ENCODE measurements at places on chromosomes 2 and 18.

- DNase-seq: no peak
Observed at GRCh38 chr2:219596954-219597551, 604 bp upstream of the STK11IP start.

GRCh38 chr2:10750610-10751009, 29.2 kb downstream of the ATP6V1C2 start:
- no peak for DNase-seq

DNA sequence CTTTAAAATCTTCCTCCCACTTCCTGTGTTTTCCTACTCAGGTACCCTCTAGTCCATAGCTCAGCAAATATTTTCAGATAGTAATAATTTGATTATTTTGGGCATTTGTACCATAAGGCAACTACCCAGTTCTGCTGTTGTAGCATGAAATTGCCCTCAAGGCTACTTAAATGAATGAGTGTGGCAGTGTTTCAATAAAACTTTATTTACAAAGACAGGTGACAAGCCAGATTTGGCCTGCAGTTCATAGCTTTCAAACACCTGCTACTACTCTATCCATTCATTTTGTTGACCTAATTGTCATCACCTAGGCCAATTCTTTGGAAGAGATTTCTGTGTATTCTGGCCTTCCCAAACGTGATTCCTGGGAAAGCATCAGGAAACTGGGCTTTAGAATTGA, 28.9 kb downstream of the NYAP2 start:
- no peak for DNase-seq

DNA sequence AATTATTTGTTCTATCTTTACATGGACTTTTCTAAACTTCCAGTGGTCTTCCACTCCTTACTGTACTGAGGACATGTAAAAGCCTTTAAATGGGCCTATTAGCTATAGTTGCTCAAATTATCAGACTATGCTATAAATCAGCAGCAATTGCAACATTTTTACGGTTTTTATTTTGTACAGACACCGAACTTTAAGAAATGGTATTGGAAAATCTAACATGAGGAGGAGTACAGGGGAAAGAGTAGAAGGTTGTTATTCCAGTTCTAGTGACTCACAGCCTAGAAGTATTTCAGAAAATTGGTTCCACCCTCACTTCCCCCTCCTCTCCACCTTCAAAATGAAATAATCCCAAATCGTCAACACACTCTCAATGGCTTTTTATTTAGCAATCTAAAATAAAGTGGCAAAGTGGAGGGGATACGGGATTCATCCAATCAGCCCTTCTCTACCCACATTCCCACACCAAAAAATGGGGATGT, 1.1 kb downstream of the NCKAP1 start:
- DNase-seq: peak; percentile 45

DNA sequence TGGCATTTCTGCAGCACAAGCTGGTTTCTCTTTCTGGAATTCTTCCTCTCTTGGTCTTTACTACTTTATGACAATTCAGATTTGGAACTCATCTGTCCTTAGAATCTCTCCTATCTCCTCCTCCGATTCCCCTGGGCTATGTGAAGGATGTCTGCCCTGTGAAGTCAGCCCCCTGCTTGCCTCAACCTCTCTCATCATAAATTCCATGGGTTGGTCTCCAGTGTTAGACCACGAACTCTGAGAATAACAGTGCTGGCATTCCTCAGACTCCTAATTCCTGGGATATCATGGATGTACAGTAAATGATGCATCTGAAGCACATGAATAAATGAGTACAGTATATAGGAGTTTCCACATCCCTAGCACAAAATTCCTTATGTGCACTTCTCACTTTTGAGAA, 21.0 kb upstream of the CYRIA start:
- DNase-seq: no peak

GRCh38 chr2:85291425-85292023, 36.3 kb downstream of the TGOLN2 start:
- no peak for DNase-seq

DNA sequence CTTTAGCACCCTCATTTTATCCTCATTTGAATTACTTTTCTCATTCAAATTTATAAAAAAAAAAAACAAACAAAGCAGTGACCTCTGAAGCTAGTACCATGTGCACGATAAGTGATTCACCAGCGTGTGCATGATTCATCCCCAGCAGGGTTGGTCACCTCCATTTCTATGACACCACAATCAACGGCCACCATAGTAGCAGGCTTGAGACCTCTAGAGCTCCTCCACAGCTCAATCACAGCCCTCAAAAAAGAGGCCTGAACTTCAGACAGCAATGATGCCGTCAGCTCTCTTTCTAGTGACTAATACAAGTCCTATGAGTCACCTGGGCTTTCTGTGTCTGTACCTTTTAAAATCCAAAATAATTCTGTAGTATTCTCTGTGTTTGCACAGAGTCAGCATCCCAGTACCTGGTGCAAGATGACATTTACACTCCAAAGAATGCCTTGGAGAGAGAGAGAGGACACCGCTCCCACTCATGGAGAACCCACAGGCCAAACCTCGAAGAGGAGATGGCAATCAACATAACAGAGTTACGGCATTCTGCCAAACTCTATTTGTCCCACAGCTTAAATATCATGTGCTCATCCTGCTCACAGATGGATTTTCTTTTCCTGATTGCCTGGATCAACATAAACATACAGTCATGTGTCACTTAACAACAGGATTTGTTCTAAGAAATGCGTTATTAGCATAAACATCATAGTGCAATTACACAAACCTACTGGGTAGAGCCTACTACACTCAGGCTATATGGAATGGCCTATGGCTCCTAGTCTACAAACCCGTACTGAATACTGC, 58.7 kb downstream of the L3MBTL4 start:
- peak; percentile 2 for DNase-seq

DNA sequence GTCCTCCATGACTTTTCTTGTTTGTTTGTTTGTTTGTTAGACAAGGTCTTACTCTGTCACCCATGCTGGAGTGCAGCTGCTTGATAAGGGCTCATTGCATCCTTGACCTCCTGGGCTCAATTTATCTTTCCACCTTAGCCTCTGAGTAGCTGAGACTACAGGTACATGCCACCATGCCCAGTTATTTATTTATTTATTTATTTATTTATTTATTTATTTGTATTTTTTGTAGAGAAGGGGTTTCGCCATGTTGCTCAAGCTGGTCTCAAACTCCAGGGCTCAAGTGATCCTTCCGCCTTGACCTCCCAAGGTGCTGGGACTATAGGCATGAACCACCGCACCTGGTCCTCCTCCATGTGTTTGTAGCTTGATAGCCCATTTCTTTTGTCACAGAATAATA, 37.9 kb downstream of the NBEAL1 start:
- no peak for DNase-seq

DNA sequence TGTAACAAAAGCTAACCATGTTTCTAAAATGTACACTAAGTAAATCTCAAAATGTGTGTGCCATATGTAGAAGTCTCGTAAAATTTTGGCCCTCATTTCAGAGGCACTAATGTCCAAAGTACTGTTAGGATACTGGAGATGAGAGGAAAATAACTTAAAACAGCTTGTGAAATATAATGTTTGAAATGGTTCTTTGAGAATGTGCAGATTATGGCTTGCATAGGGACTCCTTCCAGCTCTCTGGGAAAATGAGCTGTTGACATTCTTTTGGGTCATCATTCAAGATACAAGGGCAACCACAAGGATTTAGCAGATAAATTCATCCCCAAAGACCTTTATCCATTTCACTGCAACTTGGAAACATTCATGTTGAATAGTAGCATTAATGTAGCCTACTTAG, 38.1 kb upstream of the OTX1 start:
- no peak for DNase-seq
